Stimulated activated CD8-positive, alpha-beta memory T cell treated with anti-CD3 and anti-CD28 coated beads, Interleukin-7, amount 100 ng/mL, for 1 hour (primary cell): ENCODE measurements at places on chromosomes 3 and 15.

GRCh38 chr3:178386880-178387279, 149.4 kb upstream of the KCNMB2 start:
- no peak for DNase-seq

DNA sequence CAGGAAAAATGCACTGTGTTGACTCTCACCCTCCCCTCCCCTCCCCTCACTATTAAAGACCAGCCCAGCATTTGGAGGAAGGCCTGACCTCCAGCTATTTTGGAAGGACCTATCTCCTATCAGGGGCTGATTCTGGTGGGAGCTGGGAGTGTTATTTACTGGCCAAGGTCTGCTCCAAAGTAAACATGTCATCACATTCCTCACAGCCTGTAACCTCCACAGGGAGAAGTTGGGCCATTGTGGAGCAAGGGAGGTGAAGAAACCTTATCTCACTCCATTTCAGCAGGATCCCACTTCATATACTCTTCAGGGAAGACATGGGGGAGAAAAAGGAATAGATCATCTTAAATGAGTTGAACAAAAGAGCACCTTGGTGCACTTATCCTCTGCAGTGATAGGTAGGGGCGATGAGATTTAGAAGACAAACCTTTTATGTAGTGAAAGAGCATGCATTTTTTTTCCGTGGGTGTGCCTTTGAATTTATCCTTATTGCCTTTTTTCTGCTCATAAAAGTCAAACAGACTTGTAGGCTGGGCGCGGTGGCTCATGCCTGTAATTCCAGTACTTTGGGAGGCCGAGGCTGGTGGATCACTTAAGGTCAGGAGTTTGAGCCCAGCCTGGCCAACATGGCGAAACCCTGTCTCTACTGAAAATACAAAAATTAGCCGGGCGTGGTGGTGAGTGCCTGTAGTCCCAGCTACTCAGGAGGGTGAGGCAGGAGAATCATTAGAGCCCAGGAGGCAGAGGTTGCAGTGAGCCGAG, 15.6 kb upstream of the FLNB start:
- no peak for DNase-seq

DNA sequence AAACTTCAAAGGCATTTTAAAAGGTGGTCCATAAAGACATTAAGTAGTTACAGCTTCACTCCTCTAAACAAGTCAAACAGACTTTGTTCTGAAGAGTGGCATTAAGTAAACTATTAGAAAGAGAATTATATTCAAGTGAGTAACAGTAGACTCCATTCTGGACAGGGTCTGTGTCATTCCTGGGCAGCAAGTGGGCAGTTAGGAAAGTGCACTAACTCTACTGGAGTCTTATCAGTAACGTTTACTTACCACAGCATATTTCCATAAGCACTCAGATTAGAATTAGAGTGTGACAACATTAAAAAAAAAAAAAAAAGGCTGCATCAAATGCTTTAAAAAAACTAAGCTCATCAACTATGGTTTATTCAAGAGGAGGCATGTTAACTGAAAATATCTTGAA, 10.6 kb downstream of the UBR1 start:
- no peak for DNase-seq

- no peak for DNase-seq
Observed at GRCh38 chr15:47244361-47244760, 472.9 kb upstream of the SEMA6D start.

GRCh38 chr3:130462089-130462488, 54.9 kb upstream of the COL6A6 start:
- no peak for DNase-seq

GRCh38 chr15:28271697-28272260, 50.2 kb downstream of the HERC2 start:
- DNase-seq = no peak

GRCh38 chr15:52241489-52241888, 50.3 kb upstream of the GNB5 start:
- no peak for DNase-seq

- no peak for DNase-seq
Observed at GRCh38 chr3:12479919-12480427, 4.3 kb upstream of the TSEN2 start.

DNA sequence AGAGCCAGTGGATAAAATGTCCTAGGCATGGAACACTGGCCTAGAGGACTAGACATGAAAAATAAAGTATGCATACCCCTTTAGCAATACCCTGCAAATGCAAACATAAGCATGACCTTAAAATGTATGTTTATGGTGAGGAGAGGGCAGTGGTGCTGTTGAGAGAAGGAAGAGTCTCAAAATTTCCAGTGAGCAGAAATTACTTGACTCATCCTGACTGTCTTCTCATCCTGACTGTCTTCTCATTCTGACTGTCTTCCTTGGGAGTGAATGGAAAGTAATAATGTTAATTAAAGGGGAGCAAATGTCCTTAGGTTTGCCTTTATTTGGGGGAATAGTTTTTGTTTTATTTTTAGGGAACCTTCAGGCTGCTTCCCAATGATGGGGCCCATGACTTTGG, 121.5 kb upstream of the GALNT15 start:
- DNase-seq = no peak

GRCh38 chr3:141094790-141095545, 43.8 kb downstream of the SPSB4 start:
- no peak for DNase-seq

- DNase-seq = no peak
Observed at GRCh38 chr3:104908761-104909160, 457.9 kb upstream of the ALCAM start.

GRCh38 chr3:46565077-46565476, 1.0 kb downstream of the LRRC2 start:
- DNase-seq = no peak

DNA sequence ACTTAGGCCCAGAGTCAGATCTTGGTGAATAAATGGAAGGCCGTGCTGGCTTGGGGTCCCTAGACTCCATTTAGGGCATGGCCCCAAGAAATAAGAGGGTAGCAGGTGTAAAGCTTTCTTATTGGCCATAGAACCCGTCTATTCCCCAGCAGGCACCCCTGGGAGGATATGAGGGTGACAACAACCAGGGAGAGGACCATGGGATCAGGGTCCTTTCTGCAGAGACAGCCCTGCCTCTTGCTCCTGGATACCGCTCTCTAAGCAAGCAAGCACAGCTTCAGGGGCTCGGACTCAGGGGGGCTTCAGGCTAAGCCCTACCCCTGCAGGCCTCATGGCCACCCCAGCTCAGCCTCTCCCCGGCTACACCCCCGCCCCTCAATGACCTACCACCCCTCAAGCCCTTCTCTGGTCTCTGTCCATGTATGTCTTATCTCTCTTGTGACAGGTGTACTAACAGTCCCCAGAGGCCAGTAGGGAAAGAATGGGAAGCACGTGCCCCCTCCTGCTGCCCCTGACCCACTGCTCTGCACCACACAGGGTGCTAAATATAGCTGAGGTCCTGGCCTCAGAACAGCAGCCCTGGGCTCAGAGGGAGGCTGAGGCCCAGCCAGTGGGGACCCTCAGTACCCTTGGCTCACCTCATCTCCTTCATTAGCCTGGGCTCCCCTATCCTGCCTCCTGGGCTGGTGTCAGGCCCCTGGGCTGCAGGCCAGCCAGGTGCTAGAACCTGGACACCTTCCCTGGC, 1.9 kb downstream of the XIRP1 start:
- DNase-seq = no peak

DNA sequence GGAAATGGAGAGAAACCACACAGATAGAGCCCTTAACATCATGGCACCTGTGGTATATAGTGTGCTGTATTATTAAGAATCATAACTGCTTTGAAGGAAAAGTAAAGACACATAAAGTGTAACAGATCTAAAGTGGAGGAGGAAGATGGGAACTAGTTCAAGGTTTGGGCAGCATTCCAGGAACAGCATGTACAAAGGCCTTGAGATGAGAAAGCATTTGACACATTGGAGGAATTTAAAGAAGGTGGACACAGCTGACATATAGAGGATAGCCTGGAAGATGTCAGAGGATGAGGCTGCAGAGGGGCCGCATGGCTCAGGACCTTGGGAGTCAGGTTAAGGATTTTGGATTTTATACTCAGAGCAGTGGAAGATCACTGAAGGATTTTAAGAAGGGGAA, 39.0 kb downstream of the LRTM1 start:
- DNase-seq = no peak

DNA sequence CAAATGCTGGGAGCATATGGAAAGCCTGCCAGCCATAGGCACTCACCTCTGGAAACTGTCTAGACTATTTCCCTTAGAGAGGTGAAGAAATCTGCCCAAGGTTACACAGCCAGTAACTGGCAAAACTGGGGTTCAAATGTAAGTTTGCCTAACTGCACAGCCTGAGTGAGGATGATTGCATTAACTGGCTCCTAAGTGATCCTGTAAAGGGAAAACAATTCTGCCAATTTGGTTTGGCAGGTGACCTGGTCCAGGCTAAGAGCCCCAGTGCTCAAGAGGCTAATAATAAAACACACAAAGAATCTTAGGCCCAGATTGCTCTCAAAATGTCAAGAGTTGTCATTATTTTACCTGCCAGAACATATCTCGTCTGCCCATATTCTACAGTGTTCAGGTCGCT, 43.9 kb upstream of the SPRED1 start:
- DNase-seq = no peak

GRCh38 chr15:89760303-89761008, 9.4 kb upstream of the MESP1 start:
- peak; percentile 46 for DNase-seq

GRCh38 chr3:142228964-142229363, 3.6 kb upstream of the GK5 start:
- no peak for DNase-seq

- no peak for DNase-seq
Observed at GRCh38 chr3:126912027-126912422, 70.9 kb upstream of the PLXNA1 start.

- DNase-seq = no peak
Observed at GRCh38 chr3:52022323-52023100, 26.8 kb upstream of the RPL29 start.
